T-helper 22 cell (primary cell): ENCODE measurements at places on chromosomes 1 and 21.

- DNase-seq: no peak
These were observed 20.1 kb downstream of the PAFAH2 start for GRCh38 chr1:25977801-25978200.

DNA sequence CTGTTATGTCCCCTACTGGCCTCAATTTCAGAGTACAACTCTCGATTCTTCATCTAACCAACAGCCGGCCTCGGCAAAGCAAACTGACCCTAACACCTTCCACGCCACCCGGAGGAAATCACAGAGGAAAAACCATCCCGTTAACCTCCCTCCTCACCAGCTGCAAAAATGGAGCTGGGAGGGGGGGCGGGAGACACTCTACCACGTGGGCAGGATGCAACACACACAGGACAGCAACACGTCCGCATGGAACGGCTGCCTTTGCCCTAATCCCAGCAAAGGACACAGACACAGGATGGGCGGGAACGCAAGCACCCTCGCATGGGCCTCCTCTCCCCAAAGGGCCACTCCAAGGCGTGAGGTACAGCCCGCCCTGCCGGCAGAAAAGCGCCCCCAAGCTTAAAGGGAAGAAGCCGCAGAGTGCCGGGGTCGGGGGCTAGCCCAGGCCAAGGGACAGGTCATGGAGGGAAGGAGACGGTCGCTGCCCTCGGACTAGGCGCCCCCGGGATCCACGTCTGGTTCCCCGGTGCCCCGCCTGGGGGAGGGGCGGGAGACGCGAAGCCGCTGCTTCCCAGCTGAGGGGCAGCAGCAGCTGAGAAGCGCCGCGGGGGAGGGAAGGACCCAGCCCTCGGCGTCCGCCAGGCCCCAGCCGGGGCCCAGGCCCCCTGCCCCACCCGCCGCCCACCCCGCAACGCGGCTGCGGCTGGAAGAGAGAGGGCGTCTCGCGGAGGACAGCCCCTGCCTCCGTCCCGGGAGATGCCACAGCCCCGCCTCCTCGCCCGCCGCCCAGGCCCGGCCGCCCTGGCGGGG lies 590 bp downstream of the FOXJ3 start:
- DNase-seq: peak; percentile 7

DNA sequence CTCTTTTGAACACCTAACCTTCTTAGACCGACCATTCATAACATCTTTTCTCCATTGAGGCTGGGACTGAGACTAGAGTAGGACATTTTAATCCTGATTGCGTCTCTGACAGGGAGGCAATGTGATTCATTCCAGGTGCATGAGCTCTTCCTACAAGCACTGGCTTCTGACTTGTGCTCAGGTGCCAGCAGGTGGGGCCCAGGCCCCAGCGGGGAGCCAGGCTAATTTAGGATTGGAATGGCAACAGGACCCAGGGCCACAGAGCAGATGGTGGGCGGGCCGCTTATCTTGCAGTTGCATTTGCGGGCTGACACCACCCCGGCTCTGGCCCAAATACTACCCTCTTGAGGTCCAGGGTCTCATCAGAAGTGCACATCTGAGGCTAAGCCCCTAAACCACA lies 4.1 kb downstream of the GPA33 start:
- no peak for DNase-seq

GRCh38 chr1:180773210-180773865 lies 139.4 kb upstream of the KIAA1614 start:
- DNase-seq: no peak

- DNase-seq: no peak
These were observed 62.8 kb downstream of the CNST start for GRCh38 chr1:246629030-246629429.

DNA sequence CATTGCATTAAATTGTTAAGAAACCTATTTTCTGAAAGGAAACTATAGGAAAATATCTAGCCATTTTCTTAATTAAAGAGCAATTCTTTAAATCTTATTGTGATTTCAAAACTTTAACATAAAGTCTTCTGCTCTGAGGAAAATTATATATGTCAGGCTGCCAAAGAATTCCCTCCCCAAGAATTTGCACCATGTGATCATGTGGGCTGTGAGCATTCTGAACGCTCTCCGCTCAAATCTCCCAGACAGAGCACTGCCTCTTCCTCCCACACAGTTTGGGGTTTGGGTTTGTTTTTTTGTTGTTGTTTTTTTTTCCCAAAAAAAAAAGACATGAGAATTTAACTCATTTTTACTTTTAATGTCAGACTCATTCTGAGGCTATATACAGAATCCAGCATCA lies 155.9 kb upstream of the PALMD start:
- DNase-seq: no peak

- no peak for DNase-seq
These were observed 48.5 kb upstream of the TSNAX start for GRCh38 chr1:231480008-231480407.

DNA sequence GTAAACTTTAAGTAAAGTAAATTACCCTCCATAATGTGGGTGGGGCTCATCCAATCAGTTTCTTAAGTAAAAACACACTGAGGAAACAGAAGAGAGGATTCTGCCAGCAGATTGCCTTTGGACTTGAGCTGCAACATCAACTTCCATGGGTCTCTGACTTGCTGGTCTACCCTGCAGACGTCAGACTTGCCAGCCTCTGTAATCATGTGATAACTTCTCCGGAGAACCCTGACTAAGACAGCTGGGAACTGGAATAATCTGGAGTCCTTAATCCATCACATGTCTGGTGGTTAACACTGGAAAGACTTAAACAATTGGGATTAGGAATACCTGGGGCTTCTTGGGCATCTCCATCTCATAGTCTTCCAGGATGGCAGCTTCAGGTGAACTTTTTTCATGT lies 13.2 kb upstream of the CEP350 start:
- no peak for DNase-seq

GRCh38 chr1:8908388-8909151 lies 30.1 kb upstream of the ENO1 start:
- no peak for DNase-seq

GRCh38 chr1:185244015-185244747 lies 72.9 kb downstream of the IVNS1ABP start:
- DNase-seq: no peak

- no peak for DNase-seq
These were observed 106.0 kb downstream of the ADAMTS1 start for GRCh38 chr21:26739189-26739588.

DNA sequence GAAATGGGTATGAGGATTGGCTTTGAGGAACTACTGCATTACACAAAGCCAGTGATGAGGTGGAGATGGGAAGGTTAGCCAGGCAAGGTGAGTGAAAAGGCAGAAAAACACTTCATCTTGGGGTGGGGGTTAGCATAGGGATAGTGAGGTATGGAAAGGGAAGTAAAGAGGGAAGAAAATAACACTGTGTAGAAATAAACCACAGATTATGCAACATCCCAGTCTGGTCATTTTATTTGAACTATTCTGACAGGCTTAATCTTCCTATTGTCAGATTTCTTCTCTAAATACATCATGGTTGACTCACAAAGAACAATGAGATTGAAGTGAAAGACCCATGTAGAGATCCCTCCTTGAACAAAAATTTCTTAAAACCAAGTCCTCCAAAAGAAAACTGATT lies 640.2 kb downstream of the PTPRC start:
- no peak for DNase-seq

- no peak for DNase-seq
These were observed 64.0 kb upstream of the SELENON start for GRCh38 chr1:25735956-25736529.

- no peak for DNase-seq
These were observed 16.8 kb downstream of the BMP8A start for GRCh38 chr1:39508266-39508665.

- no peak for DNase-seq
These were observed 1.1 kb downstream of the MIA3 start for GRCh38 chr1:222618880-222619596.

DNA sequence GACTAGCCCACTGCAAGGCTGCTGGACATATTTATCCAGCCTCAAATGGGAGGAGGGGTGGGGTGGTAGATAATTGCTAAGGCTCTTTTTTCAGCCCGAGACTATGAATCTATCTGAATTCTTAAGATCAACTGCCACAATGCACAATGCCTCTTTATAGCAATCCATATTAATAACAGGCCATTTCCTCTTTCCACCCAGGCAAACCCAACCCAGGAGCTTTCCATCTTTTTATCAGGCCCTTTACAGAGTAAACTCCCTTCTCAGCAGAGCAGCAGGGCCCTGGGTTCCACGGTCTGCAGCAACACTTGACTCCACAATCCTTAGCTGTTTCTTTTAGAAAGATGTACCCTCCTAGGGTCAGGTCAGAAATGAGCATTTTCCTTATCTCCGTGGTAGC lies 806 bp downstream of the DDOST start:
- no peak for DNase-seq

GRCh38 chr1:54919367-54920359 lies 32.7 kb upstream of the DHCR24 start:
- DNase-seq: no peak

DNA sequence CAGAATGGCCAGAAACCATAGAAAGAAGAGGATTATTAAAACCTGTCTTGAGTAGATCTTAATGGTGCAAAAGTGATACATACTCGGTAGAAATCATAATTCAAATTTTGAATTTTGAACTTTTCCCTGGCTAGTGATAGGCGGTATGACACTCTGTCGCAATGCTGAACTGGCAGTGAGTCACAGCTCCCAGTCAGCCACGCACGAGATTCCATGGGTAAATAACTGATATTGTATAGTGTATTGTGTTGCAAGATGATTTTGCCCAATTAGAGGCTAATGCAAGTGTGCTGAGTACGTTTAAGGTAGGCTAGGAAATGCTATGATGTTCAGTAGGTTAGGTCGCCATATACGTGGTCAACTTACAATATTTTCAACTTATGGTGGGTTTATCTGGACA lies 207.0 kb downstream of the SIPA1L2 start:
- no peak for DNase-seq

- DNase-seq: no peak
These were observed 13.5 kb downstream of the MRPS6 start for GRCh38 chr21:34086887-34087306.

GRCh38 chr1:91744953-91745639 lies 140.9 kb downstream of the TGFBR3 start:
- no peak for DNase-seq

DNA sequence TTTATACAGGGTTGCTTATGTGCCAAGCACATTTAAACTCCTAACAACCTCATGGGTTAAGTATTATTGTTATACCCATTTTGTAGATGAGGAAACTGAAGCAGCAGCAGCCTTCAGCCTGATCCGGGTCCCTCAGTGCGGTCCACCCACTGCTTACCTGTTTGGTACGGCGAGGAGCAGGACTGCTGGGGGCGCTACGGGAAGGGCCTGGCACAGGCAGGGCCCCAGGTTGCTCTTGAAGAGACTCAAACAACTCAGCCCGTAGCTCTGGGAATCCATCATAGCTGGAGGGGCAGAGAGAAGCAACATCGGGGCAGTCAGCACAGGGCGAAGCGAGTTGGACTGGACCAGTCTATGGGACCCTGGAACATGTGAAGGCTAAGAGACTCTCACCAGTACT lies 9.2 kb downstream of the DENND4B start:
- no peak for DNase-seq

DNA sequence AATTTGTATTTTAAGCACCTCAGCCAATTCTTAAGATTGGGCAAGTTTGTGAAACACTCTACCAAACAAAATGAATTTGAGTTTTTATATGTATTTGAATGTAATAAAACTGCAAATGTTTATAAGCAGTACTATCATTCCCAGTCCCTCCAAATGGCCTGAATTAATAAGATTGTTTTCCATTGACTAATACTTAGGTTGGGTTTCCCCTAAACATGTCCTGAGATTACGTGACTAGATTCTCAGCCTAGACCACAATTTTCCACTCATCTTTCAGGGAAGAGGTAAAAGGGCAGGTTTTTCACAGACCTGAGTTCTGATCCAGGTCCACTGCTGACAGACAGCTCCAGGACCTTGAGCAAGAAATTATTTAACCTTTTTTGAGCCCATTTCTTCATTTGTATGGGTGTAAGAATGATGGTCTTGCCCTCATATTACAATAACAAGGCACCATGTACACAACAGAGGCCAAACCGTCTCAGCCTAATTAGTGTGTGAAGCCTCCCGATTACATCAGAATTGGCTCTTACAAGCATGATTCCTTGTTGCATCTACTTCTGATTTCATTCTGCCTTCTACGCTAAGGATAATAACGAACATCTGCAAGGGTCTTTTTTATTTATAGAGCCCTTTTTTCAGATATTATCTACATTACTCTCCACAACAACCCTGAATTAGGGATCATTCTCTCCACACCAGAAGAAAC lies 51.2 kb downstream of the BEND5 start:
- no peak for DNase-seq

DNA sequence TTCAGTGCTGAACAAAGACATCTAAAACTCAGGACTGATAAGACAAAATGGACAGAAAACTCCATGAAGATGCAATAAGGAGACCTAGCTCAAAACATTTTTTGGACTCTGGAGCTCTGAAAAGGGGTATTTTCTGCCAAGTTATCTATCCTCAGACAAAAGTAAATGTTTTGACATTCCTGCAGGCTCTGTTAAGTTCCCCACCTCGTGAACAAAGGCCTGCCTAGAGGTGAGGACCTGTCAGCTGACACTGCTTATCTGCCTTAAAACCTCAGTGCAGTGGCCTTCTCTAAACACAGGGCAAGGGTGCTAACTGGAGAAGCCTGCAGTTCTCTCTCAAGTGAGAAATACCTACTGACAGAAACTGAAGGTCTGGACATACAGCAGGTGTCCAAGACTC lies 41.1 kb downstream of the COLGALT2 start:
- no peak for DNase-seq

- no peak for DNase-seq
These were observed 10.1 kb downstream of the JMJD4 start for GRCh38 chr1:227725046-227725445.

DNA sequence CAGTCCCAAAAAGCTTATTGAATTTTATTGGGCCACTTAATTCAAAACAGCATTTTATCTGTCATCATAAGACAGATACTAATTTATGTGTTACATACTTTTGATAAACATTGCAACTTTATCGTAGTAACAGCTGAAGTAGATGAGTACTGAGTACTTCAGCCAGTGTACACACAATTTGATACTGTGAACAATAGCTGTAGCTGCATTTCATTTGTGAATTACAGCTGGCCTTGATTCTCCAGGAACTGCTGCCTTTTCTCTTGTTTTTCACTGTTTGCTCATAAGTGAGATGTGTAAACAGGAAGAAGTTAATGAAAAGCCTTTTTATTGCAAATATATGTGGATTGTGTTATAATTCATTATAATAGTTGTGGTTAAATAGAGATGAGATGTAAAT lies 10.2 kb downstream of the UAP1 start:
- no peak for DNase-seq

GRCh38 chr1:175757381-175758015 lies 14.1 kb upstream of the TNR start:
- no peak for DNase-seq

GRCh38 chr1:148010527-148010926 lies 82.3 kb downstream of the GPR89B start:
- no peak for DNase-seq

- no peak for DNase-seq
These were observed 1902.3 kb downstream of the NCAM2 start for GRCh38 chr21:22900490-22900889.

GRCh38 chr1:218257371-218257770 lies 27.7 kb upstream of the RRP15 start:
- DNase-seq: no peak

GRCh38 chr1:209458921-209459320 lies 124.6 kb upstream of the CAMK1G start:
- no peak for DNase-seq

GRCh38 chr1:223709598-223709997 lies 2.7 kb upstream of the CAPN2 start:
- no peak for DNase-seq

- no peak for DNase-seq
These were observed 170.2 kb downstream of the RUNX1 start for GRCh38 chr21:34878940-34879339.
